ENCODE measurements at places on chromosomes 5 and 9.

DNA sequence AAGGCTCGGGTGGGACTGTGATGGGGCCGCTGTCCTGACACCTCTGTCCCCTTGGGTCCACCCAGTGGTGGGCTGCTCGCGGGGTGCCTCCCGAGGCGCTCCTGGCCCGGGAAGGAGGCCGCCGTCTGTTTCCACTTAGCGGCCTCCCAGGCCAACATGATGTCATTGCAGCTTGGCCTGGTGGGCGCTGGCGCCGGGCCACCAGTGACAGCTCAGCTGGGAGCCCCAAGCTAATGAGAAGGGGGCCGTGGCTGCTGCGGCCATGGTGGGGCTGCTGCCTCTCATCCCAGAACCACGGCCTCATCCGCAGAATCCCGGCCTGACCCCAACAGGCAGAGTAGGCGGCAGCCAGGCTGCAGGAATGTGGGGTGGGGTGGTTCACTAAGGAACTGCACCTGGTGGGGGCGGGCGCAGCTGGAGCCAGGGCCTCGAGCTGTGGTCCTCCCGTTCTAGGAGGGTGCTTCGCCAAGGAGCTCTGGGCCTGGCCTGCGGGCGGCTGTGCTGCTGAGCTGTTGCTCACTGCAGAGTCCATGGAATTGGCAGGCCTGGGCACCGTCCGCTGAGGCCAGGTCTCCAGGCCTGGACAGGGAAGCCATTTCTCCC lies 123.5 kb upstream of the COL5A1 start:
- no peak for DNase-seq

- DNase-seq: no peak
Measured at GRCh38 chr5:179316982-179317381, 28.3 kb downstream of the ADAMTS2 start.

- DNase-seq: no peak
Measured at GRCh38 chr9:93258818-93259489, 75.0 kb downstream of the WNK2 start.

GRCh38 chr5:10679336-10679988 lies 81.6 kb downstream of the DAP start:
- DNase-seq: no peak

DNA sequence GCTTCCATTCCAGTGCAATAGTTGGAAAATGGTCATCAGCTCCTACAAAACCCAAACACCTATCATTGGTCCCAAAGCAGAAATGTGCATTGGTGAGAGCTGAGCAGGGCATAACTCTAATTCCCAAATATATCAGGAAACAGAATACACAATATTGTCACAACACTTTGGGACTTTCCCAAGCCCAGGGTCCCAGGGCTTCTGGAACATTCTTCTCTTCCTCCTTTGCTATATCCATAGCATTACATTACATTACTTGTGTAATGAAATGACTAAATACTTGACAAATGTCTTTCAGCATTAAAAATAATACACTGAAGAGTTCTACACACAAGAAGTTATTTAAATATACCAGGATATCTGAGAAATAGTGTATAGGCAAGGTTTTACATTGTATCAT lies 45.6 kb downstream of the LIX1 start:
- no peak for DNase-seq

- DNase-seq: peak; percentile 57
Measured at GRCh38 chr5:158074992-158075769, 216.2 kb upstream of the CLINT1 start.

DNA sequence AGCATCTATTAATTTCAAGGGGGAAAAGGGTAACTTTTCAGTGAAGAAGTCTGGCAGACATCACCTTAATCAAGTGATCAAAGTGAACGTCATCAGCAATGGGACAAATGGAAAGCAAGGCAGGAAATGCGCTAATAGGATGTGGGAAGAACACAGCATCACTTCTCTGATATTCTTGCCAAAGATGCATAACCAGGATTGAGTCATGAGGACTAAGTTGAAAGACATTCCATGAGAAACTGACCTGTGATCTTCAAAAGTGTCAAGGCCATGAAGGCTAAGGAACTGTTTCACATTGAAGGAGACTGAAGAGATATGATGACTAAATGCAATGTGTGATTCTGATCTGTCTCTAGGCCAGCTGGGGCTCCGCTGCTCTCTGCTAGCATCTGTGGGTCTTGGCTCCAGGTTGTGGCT lies 92.9 kb downstream of the NDFIP1 start:
- peak; percentile 94 for DNase-seq

DNA sequence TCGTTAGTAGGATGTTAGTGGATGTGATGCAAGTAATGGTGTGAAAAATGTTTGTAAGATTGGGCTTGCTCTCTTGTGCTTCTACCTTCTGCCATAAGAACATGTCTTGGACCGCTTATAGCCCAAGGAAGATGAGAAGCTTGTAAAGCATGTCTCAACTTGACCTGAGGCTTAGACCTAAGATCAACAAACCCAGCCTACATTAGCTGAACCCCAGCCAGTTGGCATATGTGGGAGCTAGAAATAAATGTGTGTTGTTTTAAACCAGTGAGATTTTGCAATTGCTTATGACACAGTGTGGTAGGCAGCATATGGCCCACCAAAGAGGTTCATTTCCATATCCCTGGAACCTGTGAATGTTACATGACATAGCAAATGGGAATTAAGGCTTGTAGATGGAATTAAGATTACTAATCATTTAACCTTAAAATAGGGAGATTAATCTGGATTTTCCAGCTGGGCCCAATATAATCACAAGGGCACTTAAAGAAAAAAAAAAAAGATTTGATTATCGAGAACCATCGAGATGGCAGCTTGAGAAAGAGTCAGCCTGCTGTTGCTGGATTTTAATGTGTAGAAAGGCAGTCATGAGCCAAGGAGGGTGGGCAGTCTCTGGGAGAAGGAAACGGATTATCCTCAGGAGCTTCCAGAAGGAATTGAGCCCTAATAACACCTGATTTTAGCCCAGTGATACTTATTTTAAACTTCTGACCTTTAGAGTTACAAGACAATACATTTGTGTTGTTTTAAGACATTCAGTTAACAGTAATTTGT lies 27.3 kb upstream of the EDIL3 start:
- DNase-seq: peak; percentile 68

DNA sequence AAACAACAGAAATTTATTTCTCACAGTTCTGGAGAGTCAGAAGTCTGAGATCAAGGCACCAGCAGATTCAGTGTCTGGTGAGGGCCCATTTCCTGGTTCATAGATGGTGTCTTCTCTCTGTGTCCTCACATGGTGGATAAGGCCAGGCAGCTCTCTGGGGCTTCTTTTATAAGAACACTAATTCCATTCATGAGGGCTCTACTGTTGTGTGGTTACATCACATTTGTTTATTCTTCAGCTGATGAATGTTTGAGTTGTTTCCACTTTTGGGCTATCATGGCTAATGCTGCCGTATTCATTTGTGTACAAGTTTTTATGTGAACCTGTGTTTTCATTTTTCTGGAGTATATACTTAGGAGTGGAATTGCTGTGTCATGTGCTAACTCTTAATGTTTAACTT lies 35.2 kb downstream of the DDX4 start:
- no peak for DNase-seq

GRCh38 chr5:59036274-59036961 lies 453.5 kb downstream of the RAB3C start:
- DNase-seq: peak; percentile 99

DNA sequence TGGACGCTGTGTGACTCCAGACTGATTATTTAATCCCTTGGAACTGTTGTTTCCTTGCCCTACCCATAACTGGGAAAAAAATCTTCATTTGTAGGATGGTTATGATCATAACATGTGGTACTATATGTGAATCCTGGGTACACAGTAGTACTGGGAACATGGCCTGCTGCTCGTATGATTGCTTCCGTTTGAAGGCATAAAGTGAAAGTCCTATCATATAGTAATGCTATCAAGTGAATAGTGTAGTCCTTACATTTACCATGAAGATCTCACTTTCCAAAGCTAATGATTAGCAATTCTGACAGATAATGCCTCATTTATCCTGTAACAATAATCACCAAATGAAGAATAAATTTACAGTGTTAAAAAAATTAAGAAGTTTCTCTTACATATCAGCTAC lies 53.2 kb downstream of the MEF2C start:
- no peak for DNase-seq

DNA sequence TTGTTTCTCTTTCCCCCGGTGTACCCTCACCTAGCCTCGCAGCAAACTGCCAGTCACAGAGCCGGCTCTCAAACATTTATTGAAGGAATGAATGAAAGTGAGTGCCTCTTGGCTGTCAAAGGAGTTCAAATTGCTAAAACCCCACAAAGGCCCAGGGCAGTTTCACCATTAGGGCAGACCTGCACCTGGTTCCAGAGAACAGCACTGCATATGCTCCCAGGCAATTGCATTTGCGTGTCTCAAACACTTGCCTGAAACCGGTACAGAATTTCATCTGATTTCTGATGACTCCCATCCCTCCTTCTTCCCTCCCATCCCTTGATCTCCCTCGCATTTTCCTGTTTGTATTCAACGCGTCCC lies 165.6 kb upstream of the ZNF462 start:
- DNase-seq: no peak

DNA sequence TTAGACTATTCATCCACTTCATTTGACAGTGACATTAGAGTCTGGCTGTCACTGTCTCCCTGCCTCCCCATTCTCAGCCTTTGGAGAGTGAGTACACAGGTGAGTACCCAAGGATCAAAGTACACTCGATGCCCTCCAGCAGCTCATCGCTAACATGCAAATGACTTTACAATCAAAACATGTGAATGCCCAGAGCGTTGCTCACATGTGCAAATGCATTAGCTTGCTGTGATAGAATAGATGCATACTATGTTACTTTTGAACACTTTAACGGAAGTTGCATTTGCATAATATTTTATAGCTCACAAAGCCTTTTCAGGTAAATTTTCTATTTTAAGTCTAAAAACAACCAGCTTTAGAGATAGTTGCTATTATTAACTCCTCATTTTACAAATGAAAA lies 107.6 kb downstream of the SYK start:
- no peak for DNase-seq

DNA sequence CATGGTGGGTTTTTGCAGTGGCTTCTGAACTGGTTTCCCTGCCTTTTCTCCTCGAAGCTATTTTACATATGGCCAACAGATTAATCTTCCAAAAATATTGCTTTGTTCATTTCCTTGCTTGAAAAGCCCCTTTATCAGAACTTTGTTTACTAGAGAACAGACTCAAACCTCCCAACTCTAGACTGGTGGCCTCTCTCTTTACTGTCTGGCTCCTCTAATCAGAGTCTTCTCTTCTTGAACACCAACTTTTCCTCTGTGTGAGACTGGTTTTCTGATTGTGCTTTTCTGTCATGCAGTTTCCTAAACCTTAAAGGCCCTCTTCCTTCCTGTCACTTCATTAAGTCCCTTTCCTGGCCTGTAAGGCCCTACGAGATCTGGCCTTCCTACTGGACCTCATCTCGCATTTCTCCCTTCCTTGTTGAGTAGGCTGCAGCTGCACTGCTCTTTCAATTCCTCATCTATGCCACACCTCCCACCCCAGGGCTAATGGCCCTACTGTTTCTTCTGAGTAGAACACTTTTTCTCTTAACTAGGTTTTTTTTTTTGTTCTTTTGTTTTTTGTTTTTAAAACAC lies 5.7 kb downstream of the C9orf43 start:
- DNase-seq: no peak

- peak; percentile 74 for DNase-seq
Measured at GRCh38 chr9:8863886-8864544, 1064.4 kb upstream of the DMAC1 start.

DNA sequence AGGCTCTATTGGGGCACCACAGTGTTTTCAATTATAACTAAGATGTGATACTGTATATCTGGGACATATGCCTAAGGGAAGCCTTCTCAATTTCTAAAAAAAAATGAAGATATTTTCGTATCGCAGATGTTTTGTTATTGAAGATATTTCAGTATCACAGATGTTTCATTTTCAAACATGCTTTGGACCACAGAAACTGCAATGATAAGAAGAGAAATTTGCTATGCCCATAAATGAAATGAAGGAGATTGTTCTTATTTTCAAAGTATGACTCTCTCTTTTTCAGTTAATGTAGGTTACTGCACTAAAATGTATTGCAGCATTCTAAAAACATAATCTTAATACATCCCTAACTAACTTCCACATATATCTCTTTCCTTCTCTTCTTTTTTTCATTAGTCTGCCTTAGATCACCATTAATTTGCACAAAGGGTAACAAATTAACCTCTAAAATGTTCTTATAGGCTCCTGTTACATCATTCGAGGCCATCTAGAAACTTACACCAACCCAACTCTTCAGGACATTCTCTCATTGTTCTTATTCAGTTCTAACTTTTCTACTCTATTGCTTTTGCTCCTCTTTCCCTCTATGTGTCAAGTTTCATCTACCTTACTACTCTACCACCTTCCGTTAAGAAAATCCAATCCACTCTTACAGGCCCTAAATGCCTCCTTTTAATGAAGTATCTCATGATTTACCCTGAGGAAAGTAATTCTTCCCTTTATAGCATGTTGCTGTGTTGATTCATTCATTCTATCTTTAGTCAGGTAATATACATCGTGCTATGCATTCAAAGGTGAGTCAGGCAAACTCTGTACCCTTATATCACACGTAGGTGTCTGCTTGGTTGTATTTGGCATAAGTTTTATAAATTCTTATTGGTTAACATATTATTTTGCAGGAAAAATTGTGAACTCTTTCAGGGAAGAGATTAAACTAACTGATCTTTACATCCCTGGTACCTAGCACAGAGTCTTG lies 70.5 kb downstream of the ST8SIA4 start:
- DNase-seq: no peak

GRCh38 chr5:55896663-55897062 lies 45.5 kb downstream of the IL31RA start:
- DNase-seq: no peak

DNA sequence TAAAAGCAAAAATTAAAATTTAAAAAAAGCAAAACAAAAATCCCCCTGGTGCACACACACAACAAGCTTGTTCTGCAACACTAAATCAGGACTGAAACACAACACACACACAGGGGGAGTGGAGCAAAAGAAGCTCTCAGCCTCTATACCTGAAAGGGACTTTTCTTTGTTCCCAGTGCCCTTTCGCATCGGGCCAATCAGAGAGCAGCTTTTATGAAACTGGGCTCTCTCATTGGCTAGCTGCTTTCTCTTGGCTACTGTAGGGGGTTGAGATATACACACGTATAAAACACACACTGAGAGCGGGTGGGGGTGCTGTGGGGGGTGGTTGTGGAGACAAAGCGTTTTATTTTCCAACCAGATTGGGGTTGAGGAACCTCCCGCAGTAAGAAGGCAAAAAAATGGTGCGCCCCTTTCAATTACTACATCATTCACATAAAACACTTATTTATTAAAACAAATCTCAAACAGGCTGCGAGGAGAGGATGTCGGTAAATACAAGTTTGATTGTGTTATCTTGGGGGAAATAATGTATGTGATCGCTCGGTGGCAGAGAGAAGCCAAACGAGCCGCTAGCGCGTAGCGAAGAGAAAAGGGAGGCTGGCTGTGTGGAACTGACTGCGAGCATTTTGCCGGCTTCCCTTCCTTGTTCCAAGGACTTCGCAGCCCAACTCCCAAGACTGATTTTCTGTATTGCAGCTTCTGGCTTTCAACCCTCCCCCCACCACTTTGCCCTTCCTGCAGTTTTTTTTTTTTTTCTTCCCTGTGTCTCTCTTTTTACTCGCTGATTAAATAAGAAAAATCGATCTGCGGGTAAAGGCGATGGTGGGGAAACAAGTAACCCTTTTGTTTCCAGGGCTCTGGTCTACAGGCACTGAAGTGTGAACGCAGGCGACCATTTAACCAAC lies 2.5 kb upstream of the ZNF608 start:
- DNase-seq: peak; percentile 95

- DNase-seq: no peak
Measured at GRCh38 chr5:95557841-95558240, 2.9 kb downstream of the ARSK start.

- DNase-seq: no peak
Measured at GRCh38 chr9:138072897-138073296, 195.3 kb downstream of the CACNA1B start.

GRCh38 chr5:136193322-136193935 lies 467 bp upstream of the SMIM32 start:
- DNase-seq: no peak

All from fibroblast of lung (primary cell).